ENCODE measurements at places on chromosomes 3 and 15.

GRCh38 chr3:60364475-60364874, 886.8 kb downstream of the FHIT start:
- no peak for DNase-seq

GRCh38 chr3:150411976-150412375, 3.9 kb downstream of the TSC22D2 start:
- no peak for DNase-seq

DNA sequence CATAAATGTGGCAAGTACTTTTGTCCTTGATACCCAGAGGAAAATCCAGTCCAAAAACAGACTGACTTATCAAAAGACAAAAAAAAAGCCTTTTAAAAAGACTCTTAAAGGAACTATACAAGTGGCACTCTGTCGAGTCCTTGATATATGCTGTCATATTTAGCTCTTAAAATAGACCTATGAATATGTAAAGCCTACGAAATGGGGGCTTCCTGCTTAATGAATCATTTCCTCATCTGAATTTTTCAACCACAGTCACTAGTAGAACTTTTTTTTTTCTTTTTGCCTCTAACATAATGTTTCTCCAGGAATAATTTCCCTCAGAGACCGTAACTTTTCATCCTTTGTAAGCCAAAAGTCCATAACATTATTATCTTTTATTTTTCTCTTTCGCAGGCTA, 95.8 kb downstream of the P3H2 start:
- DNase-seq = no peak

GRCh38 chr15:42149493-42150218, 6.8 kb downstream of the PLA2G4F start:
- DNase-seq = no peak

- DNase-seq = no peak
Observed at GRCh38 chr15:68816795-68817303, 3.8 kb downstream of the ANP32A start.

- DNase-seq = no peak
Observed at GRCh38 chr3:94935738-94936580, 873.1 kb downstream of the NSUN3 start.

DNA sequence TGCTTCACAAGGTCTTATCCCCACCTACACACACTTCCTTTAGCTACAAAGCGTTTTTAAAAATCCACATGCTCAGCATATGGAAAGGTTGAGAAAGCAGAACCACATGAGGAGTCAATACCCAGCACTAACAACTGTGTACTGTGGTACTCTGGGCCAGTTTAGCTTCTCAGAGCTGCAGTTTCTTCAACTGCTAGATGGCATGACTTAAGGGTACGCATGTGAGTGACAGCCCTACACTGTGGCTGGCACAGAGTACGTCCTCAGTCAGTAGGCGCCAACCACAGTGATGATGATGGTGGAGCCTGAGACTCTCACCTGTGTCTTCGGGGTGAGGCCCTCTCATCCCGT, 17.4 kb downstream of the CCDC12 start:
- no peak for DNase-seq

Data from NCI-H1930 (cell line).